ENCODE measurements at places on chromosomes 6 and 20. TPM values are rescaled to one million over a fixed set of nuclear protein-coding genes. Genes with fewer than 3 reads are reported as not detected.

GRCh38 chr6:121755485-121755884, 320.0 kb downstream of the GJA1 start:
- DNase-seq = no peak

DNA sequence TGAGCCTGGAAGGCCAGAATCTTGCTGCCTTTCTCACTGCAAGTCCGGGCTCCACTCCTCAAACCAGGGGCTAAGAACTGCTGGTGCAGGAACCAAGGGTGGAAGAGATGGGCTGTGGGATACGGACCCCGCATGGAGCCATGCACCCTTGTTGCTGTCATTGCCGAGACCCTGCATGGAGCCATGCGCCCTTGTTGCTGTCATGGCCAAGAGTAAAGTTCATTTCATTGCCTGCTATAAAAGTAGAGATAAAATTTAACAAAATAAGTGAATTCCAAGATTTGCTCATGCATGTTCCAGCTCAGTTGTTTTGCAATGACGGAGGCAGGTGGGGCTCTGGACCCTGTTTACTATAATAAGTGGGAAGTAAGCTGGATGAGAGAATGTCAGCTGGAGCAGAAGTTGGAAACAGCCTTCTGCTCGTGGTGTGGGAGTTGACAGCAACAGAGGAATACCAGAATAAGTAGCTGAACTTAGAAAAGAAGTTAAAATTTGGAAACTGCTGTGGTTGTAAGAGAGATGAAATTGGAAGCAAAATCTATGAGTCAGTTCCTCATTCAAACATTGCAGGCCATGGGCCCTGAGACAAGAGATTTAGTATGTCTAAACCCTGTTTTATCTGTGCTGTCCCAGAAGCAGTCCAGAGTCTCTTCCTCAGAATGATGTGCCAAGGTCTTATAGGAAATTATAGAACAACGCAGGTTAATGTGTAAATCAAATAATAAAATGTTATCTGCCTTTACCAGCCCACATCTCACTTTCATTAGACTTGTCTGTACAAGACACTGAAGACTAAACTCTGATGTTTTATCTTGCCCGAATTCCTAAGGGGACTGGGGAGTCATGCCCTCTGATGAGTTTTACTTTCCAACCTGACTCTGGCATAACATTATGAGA, 15.8 kb upstream of the THBS2 start:
- no peak for DNase-seq

GRCh38 chr6:7051780-7052442, 55.9 kb upstream of the RREB1 start:
- DNase-seq = peak; percentile 76

DNA sequence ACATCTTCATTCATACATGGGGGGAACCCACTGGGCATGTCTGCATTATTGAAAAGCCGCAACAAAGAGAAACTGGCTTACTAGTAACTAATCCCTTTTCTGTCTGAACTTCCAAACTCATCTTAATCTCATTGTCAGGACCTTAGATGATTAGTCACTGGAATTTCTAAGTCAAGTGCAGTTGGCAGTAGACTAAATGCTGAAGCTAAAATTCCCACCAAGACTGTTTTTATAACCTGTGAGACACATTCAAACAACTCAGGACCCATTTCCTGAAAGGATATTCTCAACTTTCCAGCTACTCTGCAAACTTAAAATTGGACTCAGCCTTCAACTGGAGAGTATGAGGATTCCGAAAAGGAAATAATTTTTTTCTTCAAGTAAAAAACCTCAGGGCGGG, 94.8 kb upstream of the SCAF8 start:
- DNase-seq = no peak

- DNase-seq = no peak
Observed at GRCh38 chr20:57966620-57967019, 256.8 kb upstream of the PMEPA1 start.

GRCh38 chr6:52216932-52217575, 27.2 kb downstream of the IL17F start:
- no peak for DNase-seq

- no peak for DNase-seq
Observed at GRCh38 chr20:34022839-34023234, 29.1 kb downstream of the RALY start.

DNA sequence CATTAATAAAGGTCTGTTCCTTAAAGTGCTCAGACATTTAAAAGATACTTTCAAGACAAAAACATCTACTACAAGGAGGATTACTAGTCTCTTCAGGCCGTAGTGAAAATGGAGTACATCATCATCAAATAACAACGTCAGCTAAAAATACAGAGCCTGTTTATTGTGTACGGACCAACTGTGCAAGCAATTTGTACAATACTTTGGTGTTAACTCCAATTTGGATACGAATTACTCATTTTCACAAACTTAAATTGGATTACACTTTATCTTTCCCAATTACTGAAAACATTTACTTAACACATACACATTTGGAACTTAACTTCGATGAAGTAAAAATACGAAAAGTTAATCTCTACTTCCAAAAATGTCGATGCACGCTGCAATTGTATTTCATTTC, 802 bp downstream of the CYP39A1 start:
- no peak for DNase-seq

GRCh38 chr6:97440590-97441176, 157.7 kb upstream of the MMS22L start:
- DNase-seq = peak; percentile 17

DNA sequence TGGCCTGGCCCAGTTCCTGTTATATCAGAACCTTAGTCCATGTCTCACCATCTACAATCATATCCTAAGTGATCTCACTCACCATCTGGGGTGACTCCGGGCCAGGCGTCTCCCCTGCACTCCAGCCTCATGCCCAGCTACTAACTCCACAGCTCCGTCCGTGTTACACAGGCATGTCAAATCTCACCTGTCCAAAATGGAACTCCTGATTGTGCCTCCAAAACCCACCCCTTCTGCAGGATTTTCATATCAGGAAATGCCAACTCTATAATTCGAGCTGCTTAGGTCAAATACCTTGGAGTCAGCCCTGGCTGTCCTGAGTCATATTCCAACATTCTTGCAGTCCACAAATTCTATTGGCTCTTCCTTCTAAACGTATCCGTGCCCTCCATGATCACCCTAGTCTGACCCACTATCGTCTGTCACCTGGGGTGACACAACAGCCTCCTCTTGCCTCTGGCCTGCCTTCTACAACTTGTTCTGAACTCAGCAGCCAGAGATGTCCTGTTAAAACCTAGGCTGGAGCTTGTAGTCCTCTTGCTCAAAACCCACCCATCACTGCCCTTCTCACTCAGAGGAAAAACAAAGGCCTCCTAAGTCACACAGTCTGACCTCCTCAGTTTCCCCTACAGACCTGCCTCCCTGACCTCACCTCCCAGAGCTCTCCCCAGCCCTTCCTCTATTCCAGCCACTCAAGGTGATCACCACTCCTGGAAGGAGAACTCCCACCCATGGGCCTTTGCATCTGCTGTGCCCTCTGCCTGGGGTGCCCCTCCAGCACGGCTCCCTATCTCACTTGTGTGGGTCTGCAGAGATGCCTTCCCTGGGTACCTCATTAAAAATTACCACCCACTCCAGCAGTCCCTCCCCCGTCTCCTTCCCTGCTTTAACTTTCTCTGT, 85.3 kb upstream of the SIRPA start:
- DNase-seq = no peak

DNA sequence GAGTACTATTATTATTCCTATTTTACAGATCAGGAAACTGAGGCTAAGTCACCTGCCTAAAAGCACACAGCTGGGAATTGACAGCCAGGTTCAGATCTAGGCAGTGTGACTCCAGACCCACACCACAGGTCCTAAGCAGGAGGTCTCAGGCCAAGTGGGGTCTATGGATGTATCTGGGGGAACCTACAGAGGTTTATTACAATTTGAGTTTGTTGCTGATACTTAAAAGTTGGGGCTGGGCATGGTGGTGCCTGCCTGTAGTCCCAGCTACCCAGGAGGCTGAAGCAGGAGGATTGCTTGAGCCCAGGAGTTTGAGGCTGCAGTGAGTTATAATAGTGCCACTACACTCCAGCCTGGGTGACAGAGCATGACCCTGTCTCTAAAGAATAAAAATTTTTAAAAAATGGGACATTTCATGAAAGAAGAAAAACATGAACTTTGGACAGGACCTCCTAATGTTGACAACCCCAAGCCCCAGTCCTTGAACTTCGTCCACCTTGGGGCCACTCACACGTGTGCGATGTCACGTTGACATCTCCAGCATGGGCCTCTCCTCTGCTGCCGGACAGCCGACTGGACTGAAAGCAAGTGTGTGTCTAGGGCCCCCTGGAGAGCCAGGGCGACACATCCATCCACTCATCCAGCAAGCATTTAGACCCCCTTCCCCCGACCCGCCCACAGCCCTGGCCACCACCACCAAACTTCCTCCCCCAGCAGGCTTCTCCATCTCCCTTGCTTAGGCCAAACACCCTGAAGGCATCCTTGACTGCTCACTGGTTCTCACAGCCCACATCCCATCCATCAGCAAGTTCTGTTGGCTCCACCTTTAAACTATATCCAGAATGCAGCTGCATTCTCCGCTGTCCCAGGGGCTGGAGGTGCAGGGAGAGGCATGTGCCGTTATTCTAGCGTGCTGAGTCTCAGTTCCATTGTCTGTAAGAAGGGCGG, 40.0 kb downstream of the NOL4L start:
- DNase-seq = no peak

GRCh38 chr20:22352019-22352418, 232.4 kb downstream of the FOXA2 start:
- no peak for DNase-seq

- DNase-seq = no peak
Observed at GRCh38 chr6:162056745-162057144, 670.8 kb downstream of the PRKN start.

GRCh38 chr20:25005661-25006060, 13.1 kb upstream of the APMAP start:
- DNase-seq = no peak

DNA sequence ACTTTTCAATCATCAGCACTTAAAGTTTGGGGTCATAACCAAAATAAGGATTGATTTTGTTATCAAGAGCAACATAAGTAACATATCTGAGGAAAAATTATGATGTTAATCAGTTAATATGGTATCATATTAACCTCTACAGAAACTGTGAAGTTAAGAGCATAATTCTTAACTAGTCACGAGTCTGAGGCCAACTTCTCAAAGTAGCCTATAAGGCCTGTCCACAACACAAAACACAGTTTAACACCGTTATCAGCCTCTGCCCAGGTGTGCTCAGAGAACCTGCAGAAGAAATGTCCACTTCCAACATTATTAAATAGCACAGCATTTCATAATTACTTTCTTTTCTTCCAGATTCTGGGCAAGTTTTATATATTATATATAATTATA, 1.1 kb downstream of the STX7 start:
- DNase-seq = no peak

DNA sequence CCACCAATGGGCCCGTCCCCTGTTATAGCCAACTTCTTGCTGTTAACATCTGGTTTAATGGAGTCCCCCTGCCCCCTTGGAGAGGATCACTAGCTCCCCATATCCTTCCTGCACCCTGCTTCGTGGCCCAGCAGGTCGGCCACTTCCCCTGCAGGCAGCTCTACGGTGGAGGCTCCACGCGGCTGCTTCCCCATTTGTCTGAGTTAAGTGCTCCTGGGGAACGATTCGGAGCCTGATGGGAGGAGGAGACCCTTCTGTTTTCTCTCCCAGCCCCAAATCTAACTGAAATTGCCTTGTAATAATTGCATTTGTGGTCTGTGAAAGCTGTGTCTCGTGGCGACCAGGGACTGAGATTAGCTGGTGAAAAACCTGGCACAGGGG, 74.6 kb downstream of the SULF2 start:
- DNase-seq = no peak

- no peak for DNase-seq
Observed at GRCh38 chr6:391559-392440, at the start of gene IRF4. TSS of gene IRF4 (plus strand) at chr6:391752. CDS start at chr6:393153, 1,401 bp downstream.

- no peak for DNase-seq
Observed at GRCh38 chr20:9078826-9079731, 10.2 kb downstream of the PLCB4 start.

DNA sequence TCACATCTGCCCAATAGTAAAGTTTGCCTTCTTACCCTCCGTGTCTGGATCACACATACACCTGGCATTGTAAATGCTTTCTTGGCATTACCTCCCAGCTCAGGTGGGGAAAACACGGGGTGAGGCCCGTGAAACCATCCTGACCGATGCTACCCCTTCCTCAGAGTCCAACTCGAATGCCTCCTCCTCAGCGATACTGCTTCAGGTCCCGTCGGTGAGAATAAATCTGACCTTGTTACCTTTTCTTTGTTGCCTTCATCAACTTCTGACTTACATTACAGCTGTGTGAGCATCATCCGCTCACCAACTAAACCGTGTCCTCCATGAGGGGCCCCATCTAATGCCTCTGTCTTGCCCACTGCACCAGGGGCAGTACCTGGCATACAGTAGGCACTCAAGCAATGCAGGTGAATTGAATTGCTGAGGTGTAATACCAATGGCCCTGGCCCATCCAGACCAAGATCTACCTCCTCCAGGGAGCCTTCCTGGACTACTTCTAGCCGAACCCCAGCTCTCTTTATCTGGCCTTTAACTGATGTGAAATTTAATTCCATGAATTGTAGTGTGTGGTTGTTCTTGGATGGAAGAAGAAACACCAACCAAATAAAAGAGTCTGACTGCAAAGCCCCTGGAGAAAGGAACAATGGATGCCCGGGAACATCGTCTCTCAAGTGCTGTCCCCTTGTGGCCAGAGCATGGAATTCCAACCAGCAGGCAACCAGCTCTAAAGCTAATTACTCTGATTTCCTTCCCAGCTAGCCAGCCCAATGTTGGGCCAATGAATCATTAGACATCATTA, 141.5 kb downstream of the ANKRD60 start:
- no peak for DNase-seq

ZFAND3 gene
- 45.2 TPM for total RNA-seq

XKR7 gene
- total RNA-seq = not detected

COL19A1 gene
- 0.37 TPM for total RNA-seq

RIMS1 gene
- total RNA-seq = not detected

R3HDML gene
- not detected for total RNA-seq

CD24 gene
- total RNA-seq = 136 TPM

CSNK2A1 gene
- 55.4 TPM for total RNA-seq

ADGRF5 gene
- total RNA-seq = 6.5 TPM

COX4I2 gene
- not detected for total RNA-seq

COL12A1 gene
- total RNA-seq = 1.1 TPM

COL10A1 gene
- not detected for total RNA-seq

ATRN gene
- 82.1 TPM for total RNA-seq

SLC22A2 gene
- total RNA-seq = not detected
